Natural killer cell treated with Interleukin-12 subunit alpha and Interleukin-12 subunit beta and Interleukin-15 and Interleukin-18, amount 100 ng/mL, for 72 hours (primary cell): ENCODE measurements at places on chromosomes 12 and 14. TPM values are rescaled to one million over a fixed set of nuclear protein-coding genes. Genes with fewer than 3 reads are reported as not detected.

DNA sequence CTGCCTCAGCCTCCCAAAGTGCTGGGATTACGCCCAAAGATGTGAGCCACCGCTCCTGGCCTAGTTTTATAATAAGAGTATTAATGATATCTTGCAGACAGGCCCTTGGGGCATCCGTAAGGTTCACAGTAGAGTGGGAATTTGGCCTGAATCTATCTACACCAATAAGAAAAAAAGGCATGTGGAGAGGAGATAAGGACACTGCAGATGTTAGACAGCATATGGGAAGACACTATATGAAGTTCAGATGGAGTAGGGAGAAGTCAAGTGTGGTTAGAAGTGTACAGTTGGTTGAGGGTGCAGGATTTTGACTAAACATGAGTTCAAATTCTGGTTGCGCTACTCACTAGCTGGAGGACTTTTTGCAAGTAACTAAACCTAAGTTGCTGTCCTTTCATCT, 8.5 kb upstream of the TTC8 start:
- no peaks in the 10 kb centered on the region for H3K4me1 ChIP-seq
- DNase-seq: no peak
- no peaks in the 10 kb centered on the region for H3K36me3 ChIP-seq
- no peak overlapping the region for H3K4me3 ChIP-seq

GRCh38 chr12:81468206-81468605, 290.9 kb downstream of the PPFIA2 start:
- no peaks in the 10 kb centered on the region for H3K4me1 ChIP-seq
- H3K27me3 ChIP-seq: no peaks in the 10 kb centered on the region
- H3K4me3 ChIP-seq: no peak overlapping the region
- DNase-seq: no peak

- H3K4me3 ChIP-seq: no peak overlapping the region
- no peaks in the 10 kb centered on the region for H3K4me1 ChIP-seq
- peaks cover 5% of the 10 kb centered on the region for H3K27me3 ChIP-seq
- no peaks in the 10 kb centered on the region for H3K36me3 ChIP-seq
- H3K27ac ChIP-seq: no peak overlapping the region
Measured at GRCh38 chr12:3229577-3229976, 152.4 kb downstream of the TSPAN9 start.

DNA sequence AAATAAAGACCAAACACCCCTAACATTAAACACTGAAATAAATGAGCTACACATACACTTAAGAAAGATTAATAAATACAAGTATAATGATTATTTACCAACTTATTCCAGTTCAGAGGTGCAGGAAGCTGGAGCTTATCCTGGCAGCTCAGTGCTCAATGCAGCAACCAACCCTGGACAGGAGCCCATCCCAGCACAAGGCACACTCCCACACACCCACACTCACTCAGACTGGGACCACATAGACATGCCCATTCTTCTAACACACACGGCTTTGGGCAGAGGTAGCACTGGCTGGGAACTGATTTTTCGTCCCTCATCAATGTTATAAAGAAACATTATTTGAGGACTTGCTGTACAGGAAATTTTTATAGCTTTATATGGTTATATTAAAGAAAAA, 797.4 kb downstream of the RPS29 start:
- no peak overlapping the region for H3K4me3 ChIP-seq
- DNase-seq: no peak
- H3K27ac ChIP-seq: no peak overlapping the region

DNA sequence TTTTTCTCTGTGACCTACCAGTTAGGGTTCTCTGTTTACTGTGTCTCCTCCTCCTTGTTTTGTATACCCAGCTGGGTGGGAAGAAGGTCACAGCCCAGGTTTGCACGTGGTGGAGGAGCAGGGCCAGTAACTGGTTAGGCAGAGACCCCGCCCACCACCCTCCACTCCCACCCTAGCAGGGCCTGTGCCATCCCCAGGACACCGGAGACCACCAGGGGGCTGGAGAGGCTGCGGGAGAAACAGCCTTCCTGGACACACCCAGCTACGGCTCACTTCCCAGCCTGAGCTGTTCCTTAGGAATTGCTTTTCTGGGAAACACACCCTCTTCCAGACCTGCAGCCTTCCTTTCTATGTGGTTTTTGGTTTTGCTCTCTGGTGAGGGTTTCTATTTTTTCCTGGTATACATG, 21.1 kb downstream of the BDKRB2 start:
- no peak overlapping the region for H3K27ac ChIP-seq
- no peak overlapping the region for H3K4me3 ChIP-seq
- no peaks in the 10 kb centered on the region for H3K4me1 ChIP-seq
- H3K36me3 ChIP-seq: no peaks in the 10 kb centered on the region
- peaks cover 11% of the 10 kb centered on the region for H3K27me3 ChIP-seq

DNA sequence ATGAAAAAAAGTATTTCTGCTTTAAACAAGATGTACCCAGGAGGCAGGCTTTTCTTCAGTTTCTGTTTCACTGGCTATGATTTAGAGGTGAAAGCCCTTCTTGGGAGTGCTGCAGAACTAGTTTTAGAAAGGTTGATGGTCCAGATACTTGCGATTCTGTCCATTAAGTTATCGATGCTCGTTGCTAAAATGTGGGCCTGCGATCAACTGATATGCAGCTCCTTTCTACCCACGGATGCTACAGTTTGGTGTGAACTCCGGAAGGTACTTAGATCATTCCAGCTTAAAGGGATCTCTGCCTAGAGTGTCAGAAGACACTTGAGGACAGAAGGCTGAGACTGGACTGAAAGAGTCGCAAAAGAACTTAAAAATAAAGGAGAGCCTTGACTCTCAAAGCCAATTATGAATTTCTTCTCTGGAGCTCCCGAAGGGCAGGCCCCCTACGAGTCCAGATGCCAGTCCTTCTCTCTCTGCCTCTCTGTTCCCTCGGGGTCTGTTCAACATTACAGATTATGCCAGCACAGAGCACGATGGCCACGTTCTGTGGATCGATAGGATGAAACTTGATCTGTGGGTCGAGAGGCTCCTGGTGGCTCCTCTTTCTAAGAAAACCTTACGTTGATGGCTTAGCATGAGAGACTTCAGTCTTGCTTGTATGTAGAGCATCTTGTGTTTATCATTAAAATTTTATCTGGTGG, 40.0 kb downstream of the FBXW8 start:
- peaks cover 5% of the 10 kb centered on the region for H3K36me3 ChIP-seq
- no peak overlapping the region for H3K4me3 ChIP-seq
- no peak overlapping the region for H3K27ac ChIP-seq
- H3K27me3 ChIP-seq: no peaks in the 10 kb centered on the region
- DNase-seq: no peak

GRCh38 chr12:118292836-118293235, 79.9 kb downstream of the TAOK3 start:
- no peak overlapping the region for H3K27ac ChIP-seq
- no peaks in the 10 kb centered on the region for H3K36me3 ChIP-seq
- H3K4me1 ChIP-seq: peaks cover 14% of the 10 kb centered on the region
- H3K4me3 ChIP-seq: no peak overlapping the region
- H3K27me3 ChIP-seq: no peaks in the 10 kb centered on the region
- DNase-seq: no peak

GRCh38 chr12:14612250-14612649, 44.6 kb upstream of the PLBD1 start:
- DNase-seq: no peak
- H3K4me1 ChIP-seq: no peaks in the 10 kb centered on the region
- peaks cover 16% of the 10 kb centered on the region for H3K36me3 ChIP-seq
- peaks cover 12% of the 10 kb centered on the region for H3K27me3 ChIP-seq
- no peak overlapping the region for H3K4me3 ChIP-seq

DNA sequence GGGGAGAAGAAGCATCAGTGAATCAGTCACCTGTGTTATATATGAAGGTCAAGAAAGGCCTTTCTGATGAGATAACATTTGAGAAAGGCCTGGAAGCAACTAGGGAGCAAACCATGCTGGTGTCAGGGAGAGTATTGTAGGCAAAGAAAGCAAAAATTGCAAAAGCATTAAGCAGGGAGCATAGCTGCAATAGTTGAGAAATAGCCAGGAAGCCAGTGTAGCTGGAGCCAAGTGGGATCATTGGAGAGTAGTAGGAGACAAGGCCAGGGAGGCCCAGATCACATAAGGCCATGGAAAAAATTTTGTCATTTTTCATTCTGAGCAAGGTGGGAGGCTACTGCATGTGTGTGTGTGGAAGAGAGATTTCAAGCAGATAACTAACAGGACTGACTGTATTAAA, 18.8 kb upstream of the MAGOHB start:
- H3K4me1 ChIP-seq: no peaks in the 10 kb centered on the region
- no peak overlapping the region for H3K4me3 ChIP-seq
- peaks cover 12% of the 10 kb centered on the region for H3K36me3 ChIP-seq
- H3K27me3 ChIP-seq: no peaks in the 10 kb centered on the region

- H3K27ac ChIP-seq: no peak overlapping the region
- DNase-seq: no peak
- H3K4me3 ChIP-seq: no peak overlapping the region
- no peaks in the 10 kb centered on the region for H3K27me3 ChIP-seq
- peaks cover 8% of the 10 kb centered on the region for H3K4me1 ChIP-seq
Measured at GRCh38 chr14:104803912-104804410, 3.1 kb downstream of the ZBTB42 start.

DNA sequence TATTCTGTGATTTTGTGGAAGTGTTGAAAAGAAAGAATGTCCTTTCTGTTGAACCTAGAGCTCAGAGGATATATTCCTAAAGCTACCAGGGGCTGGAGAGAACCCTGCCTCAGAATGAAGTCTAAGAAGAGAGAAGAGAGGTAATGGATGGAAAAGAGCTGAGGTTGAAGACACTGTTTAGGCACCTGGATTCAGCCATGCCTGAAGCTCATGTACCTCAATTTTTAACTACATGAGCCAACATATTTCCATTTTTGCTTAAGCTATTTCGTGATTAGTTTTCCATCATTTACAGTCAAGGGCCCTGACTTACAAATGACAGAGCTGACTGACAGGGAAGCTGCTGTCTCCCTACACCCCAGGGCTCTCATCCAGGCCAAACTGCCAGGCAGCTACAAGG, 10.7 kb downstream of the CAMKK2 start:
- no peak overlapping the region for H3K4me3 ChIP-seq
- no peaks in the 10 kb centered on the region for H3K36me3 ChIP-seq
- H3K27me3 ChIP-seq: no peaks in the 10 kb centered on the region
- H3K4me1 ChIP-seq: no peaks in the 10 kb centered on the region
- DNase-seq: no peak

- peaks cover 8% of the 10 kb centered on the region for H3K36me3 ChIP-seq
- DNase-seq: no peak
- H3K27me3 ChIP-seq: no peaks in the 10 kb centered on the region
- H3K27ac ChIP-seq: no peak overlapping the region
Measured at GRCh38 chr12:47302111-47302671, 222.4 kb upstream of the AMIGO2 start.

DNA sequence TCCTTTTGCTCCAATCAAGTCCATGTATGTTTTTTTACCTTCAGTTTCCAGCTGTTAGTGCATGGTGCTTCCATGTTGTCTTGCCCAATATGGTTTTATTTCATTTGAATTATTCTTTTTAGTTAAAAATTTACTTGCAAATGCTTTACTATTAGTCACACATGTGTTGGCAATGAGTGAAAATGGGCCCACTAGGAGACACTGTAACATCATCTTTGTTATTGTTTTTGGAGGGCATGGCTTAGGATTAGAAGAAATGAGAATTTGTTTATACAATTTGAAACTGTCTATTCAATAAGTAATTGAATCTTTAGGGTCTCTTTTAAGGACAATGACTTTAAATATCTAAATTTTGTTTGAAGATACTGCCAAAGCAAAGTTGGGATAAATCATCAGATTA, 133.7 kb downstream of the BRMS1L start:
- no peak for DNase-seq
- H3K27ac ChIP-seq: no peak overlapping the region
- no peaks in the 10 kb centered on the region for H3K4me1 ChIP-seq
- H3K4me3 ChIP-seq: no peak overlapping the region

GRCh38 chr12:93862424-93862823, 185.2 kb downstream of the CRADD start:
- H3K27me3 ChIP-seq: no peaks in the 10 kb centered on the region
- H3K36me3 ChIP-seq: peaks cover 21% of the 10 kb centered on the region
- no peak overlapping the region for H3K4me3 ChIP-seq
- no peak for DNase-seq
- H3K4me1 ChIP-seq: peaks cover 4% of the 10 kb centered on the region
- H3K27ac ChIP-seq: no peak overlapping the region

GRCh38 chr12:93699271-93700145, 22.3 kb downstream of the CRADD start:
- peaks cover 7% of the 10 kb centered on the region for H3K4me1 ChIP-seq
- H3K4me3 ChIP-seq: no peak overlapping the region
- H3K36me3 ChIP-seq: no peaks in the 10 kb centered on the region
- no peak overlapping the region for H3K27ac ChIP-seq
- DNase-seq: no peak

DNA sequence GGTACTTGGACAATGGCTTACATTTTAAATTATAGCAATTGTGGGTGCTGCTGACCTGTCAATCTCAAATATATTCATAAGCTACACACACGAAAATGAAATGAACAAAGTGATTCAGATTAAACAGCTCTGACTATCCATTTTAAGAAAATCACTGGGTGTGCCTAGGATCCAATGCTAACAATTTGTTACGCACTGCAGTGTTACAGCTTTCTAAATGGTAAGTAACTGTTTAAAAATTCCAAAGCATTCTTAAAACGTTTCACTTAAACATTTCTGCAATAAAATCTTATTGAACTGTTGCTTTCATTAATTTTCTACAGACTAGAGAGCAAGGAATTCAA, 18.9 kb downstream of the LMO3 start:
- no peak overlapping the region for H3K27ac ChIP-seq
- H3K4me1 ChIP-seq: no peaks in the 10 kb centered on the region
- no peak overlapping the region for H3K4me3 ChIP-seq
- H3K27me3 ChIP-seq: no peaks in the 10 kb centered on the region
- peaks cover 7% of the 10 kb centered on the region for H3K36me3 ChIP-seq

DNA sequence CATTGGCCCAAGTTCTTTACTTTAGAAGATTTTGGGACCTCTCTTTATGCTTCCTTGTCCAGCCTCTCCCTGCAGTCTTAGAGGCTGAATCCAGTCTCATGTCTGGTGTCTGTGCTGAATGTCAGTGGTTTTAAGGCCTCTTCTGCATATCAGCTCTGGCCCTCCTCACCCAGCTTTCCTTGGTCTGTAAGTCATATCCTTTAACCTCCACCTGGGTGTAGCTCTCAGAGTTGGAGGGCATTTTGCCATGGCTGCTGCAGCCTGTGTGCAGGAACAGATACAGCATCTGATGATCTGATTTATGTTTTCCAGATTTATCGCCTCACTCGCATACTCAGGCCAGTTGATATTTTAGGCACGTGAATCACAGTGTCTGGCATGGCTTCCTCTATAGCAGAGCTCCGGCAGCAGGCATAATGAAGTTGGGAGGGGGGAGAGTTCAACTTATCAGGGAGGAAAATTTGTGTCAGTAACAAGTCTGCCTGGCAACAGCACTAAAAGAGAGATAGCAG, 335.0 kb downstream of the PCNX1 start:
- H3K27me3 ChIP-seq: no peaks in the 10 kb centered on the region
- no peak overlapping the region for H3K27ac ChIP-seq
- H3K36me3 ChIP-seq: peaks cover 3% of the 10 kb centered on the region
- no peak overlapping the region for H3K4me3 ChIP-seq
- H3K4me1 ChIP-seq: peaks cover 19% of the 10 kb centered on the region
- no peak for DNase-seq

ADAM21 gene
- 0.10 TPM for total RNA-seq

ASCL1 gene
- not detected for total RNA-seq

CLEC12A gene
- total RNA-seq: 2.0 TPM

GPR84 gene
- 91.5 TPM for total RNA-seq

KRT78 gene
- total RNA-seq: not detected
